ENCODE measurements at places on chromosomes 6 and 20.
A peak's percentile ranks its signal among the peaks of the same experiment; 100 is the strongest.

GRCh38 chr20:57928181-57928967, 218.6 kb upstream of the PMEPA1 start:
- DNase-seq = no peak

- DNase-seq = no peak
These were observed 9.2 kb upstream of the GUCA1A start for GRCh38 chr6:42163981-42164380.

DNA sequence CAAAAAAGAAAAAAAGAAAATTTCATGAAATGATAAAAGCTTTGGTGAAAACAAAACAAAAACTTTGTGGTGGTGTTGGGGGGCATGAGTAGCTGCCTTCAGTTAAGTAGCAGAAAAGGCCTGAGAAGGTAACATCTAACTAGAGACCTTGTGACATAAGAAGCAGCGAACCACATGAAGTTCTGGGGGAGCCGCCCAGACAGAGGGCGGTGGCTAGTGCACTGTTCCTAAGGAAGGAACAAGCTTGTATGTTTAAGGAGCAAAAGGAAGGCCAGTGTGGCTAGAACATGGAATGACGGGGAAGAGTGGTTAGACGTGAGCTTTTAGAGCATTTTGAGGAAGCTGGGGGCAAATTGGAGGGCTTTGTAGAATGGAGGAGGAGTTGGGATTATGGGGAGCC, 7.5 kb upstream of the RSPH3 start:
- DNase-seq = no peak

- DNase-seq = no peak
These were observed 15.8 kb upstream of the PPP1R16B start for GRCh38 chr20:38789503-38790199.

DNA sequence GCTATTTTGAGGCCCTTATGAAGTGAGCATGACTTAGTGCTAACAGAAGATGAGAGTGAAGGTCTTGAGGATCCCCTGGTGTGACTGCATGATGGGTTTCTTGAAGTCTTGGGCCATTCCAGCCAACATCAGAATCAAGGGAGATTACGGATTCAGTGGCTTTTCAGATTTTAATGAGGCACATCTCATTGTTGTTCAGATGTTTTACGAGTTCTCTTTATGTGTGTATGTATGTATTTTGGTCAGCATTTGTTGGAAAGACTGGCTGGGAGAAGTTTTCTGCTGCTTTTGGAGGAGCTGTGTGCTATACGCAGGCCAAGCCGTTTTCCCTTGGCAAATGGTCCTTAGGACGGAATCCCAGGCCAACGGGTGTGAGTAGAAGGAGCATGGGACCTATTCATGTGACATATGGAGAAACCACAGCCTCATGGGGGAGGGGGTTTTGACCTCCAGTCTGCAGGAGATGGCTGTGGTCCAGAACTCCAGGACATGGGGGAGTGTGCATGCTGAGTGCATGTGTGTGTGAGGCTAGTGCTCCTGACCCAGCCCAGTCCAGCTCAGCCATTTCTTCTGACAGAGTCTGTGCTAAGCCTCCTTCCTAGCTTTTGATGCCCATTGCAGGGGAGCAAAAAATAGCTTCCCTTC, 35.3 kb downstream of the CHMP4B start:
- peak; percentile 59 for DNase-seq
